ENCODE measurements at places on chromosomes 7 and 10. TPM values are rescaled to one million over a fixed set of nuclear protein-coding genes. Genes with fewer than 3 reads are reported as not detected.

- peak; percentile 61 for DNase-seq
These were observed 531.3 kb upstream of the FZD8 start for GRCh38 chr10:36173364-36173763.

DNA sequence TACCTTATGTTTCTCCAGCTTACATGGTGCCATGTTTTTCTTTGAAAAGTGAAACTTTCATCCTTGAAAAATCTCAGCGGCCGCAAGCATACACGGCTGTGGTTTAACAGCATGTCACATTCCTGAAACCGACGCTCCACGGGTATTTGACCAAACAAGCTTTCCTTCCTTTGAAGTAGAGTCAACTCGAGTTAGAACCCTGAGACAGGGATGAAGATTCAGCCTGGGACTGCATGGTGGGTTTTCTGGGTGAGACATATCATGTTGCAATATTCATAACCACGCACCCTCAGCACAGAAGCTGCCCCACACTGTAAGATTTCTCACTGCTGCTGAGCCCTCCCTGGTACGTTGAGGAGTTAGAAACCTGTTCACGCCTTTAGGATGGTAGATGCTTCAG, 8.1 kb downstream of the CYP26A1 start:
- DNase-seq, result no peak

PODXL gene
- polyA plus RNA-seq, result 35.9 TPM

LIPN gene
- not detected for polyA plus RNA-seq

GRCh38 chr10:47136866-47137265, 163.1 kb upstream of the GDF10 start:
- DNase-seq, result peak; percentile 36

KCNH2 gene
- 15.0 TPM for polyA plus RNA-seq

- DNase-seq, result peak; percentile 90
These were observed 122.8 kb downstream of the UBE2H start for GRCh38 chr7:129829737-129830631.

SLC12A9 gene
- 18.4 TPM for polyA plus RNA-seq

- no peak for DNase-seq
These were observed 100.1 kb downstream of the CYTH3 start for GRCh38 chr7:6172224-6172909.

GRCh38 chr10:121235692-121236091, 362.6 kb downstream of the FGFR2 start:
- DNase-seq, result no peak

LOXL4 gene
- polyA plus RNA-seq, result 6.7 TPM

GRCh38 chr7:2008101-2008935, 224.4 kb downstream of the MAD1L1 start:
- no peak for DNase-seq

- DNase-seq, result no peak
These were observed 1.5 kb downstream of the PDLIM1 start for GRCh38 chr10:95289003-95289920.

GRCh38 chr10:44332465-44332864, 52.4 kb downstream of the CXCL12 start:
- no peak for DNase-seq

DNA sequence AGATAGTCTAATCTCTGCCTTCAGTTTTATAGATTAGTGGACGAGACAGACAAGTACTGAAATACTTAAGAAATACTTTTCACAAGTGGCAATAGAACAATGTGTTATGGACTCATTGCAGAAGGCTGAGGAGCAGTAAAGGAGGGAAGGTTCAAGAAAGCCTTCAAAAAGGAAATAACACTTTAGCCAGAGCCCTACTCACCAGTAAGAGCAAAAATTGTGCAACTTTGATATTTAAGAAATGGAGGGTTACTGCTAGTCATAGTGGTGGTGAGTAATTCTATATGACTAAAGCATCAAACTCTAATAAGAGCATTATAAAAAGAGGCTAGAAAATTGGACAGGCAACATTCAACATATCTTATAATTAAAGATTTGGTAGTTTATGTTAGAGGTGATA, 28.8 kb downstream of the PTPN12 start:
- no peak for DNase-seq

CAMK1D gene
- 7.4 TPM for polyA plus RNA-seq

GRCh38 chr10:22335173-22335933, 9.9 kb upstream of the SPAG6 start:
- peak; percentile 82 for DNase-seq

HTR5A gene
- polyA plus RNA-seq, result not detected

GRCh38 chr7:43318188-43318770, 205.8 kb downstream of the HECW1 start:
- DNase-seq, result no peak

UFSP1 gene
- polyA plus RNA-seq, result 2.5 TPM

OR2A12 gene
- not detected for polyA plus RNA-seq

- no peak for DNase-seq
These were observed 65.5 kb downstream of the LARP4B start for GRCh38 chr10:865924-866576.

DNA sequence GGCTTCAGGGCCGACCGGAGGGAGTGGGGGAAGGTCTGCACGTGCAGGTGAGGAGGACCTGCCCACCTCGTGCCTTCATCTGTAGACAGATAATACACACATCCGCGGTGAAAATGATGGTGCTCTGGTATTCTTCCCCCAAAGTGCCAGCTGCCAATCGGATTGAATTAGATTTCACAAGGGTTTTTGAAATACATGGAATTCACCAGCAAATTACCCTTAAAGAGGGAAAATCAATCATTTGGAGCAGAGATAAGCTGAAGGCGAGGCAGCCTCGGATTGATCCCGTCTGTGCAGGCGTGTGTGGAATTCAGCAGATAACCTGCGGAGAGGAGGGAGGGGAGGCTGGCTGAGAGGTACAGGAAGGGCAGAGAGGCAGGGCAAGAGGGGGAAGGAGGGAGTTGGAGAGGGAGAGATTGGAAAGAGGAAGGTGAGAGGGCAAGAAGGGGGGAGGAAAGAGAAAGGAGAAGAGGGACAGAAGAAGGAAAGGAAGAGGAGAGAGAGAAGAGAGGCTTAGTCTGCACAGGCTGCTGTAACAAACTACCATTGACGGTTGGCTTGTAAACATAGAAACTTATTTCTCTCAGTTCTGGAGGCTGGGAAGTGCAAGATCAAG, 84.2 kb downstream of the C10orf105 start:
- no peak for DNase-seq

- DNase-seq, result no peak
These were observed 30.9 kb downstream of the KCNMA1 start for GRCh38 chr10:77606751-77607150.

ARHGEF35 gene
- 2.1 TPM for polyA plus RNA-seq

EPHA1 gene
- polyA plus RNA-seq, result 2.1 TPM

GIMAP1 gene
- 2.5 TPM for polyA plus RNA-seq

- DNase-seq, result no peak
These were observed 210.1 kb downstream of the CACNB2 start for GRCh38 chr10:18350340-18350739.

GRCh38 chr10:116287906-116288501, 15.0 kb upstream of the GFRA1 start:
- DNase-seq, result peak; percentile 84

DNA sequence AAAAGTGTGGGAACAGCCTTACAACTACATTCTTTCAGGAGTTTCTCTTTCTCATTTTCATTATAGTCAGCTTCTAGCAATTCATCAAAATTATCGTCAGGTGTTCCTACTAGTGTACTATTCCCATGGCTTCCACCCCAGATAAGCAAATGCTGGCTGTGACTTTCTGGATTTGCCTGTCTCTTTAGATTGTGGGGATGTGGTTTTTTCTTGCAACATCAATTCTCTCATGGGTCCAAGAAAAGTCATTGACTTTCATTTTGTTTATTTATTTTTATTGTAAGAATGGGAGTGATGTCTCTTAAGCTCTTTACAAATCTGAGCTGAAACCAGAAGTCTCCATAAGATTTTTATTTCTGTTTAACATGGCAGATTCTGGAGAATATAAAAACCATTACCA, 349.7 kb upstream of the SEMA3C start:
- no peak for DNase-seq
